ENCODE measurements at places on chromosomes 12 and 14.
A peak's percentile ranks its signal among the peaks of the same experiment; 100 is the strongest.

- DNase-seq, result no peak
These were observed 8.9 kb upstream of the IFNG-AS1 start for GRCh38 chr12:67980391-67980790.

GRCh38 chr14:83129496-83129895, 1595.8 kb upstream of the SEL1L start:
- DNase-seq, result no peak

DNA sequence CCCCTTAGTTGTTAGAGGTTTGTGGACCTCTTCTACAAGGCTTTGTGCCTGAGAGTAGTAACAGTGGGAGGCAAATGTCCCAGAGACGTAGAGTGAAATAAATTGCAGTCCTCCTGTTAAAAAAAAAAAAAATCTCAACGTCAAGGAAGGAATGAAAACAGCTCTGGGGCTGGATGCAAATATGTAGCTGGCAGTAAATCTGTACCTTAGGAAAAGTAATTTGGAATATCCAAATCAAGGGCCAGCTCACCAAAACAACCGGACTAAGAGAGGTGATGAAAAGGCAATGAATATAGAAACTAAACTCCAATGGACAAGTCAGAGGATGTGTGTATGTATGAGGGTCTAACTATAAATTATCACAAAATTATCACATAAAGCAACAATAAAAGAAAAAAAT, 27.0 kb downstream of the SINHCAF start:
- DNase-seq, result no peak

GRCh38 chr12:100668945-100669536, 95.6 kb downstream of the GAS2L3 start:
- DNase-seq, result peak; percentile 74

- no peak for DNase-seq
These were observed 75.9 kb downstream of the IFT81 start for GRCh38 chr12:110200124-110200417.

GRCh38 chr14:70808416-70809224, 693 bp downstream of the MAP3K9 start:
- DNase-seq, result peak; percentile 44

GRCh38 chr12:121288158-121288845, 8.2 kb downstream of the CAMKK2 start:
- DNase-seq, result no peak

- no peak for DNase-seq
These were observed 472.9 kb downstream of the NELL2 start for GRCh38 chr12:44403185-44403584.

- DNase-seq, result no peak
These were observed 23.8 kb upstream of the FICD start for GRCh38 chr12:108491256-108491655.

- DNase-seq, result no peak
These were observed 10.4 kb downstream of the TMEM229B start for GRCh38 chr14:67477926-67478799.

- DNase-seq, result no peak
These were observed 61.4 kb upstream of the VPS33A start for GRCh38 chr12:122327494-122328385.

DNA sequence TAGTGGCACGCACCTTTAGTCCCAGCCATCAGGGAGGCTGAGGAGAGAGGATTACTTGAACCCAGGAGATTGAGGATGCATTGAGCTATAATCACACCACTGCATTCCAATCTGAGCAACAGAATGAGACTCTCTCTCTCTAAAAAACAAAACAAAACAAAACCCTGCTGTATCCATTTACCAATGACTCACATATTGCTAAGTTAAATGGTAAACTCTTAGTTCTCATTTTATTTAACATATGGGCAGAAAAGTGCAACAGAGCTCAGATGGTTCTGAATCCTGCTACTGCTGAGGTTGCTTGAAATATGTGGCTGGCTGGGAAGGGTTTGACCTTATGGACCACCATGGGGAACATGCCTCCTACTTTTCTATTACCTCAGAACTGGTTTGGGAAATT, 33.7 kb upstream of the CCNT1 start:
- no peak for DNase-seq

GRCh38 chr12:31599053-31599452, 8.1 kb upstream of the DENND5B start:
- DNase-seq, result no peak

GRCh38 chr14:58216544-58216943, 16.6 kb downstream of the ACTR10 start:
- DNase-seq, result no peak

DNA sequence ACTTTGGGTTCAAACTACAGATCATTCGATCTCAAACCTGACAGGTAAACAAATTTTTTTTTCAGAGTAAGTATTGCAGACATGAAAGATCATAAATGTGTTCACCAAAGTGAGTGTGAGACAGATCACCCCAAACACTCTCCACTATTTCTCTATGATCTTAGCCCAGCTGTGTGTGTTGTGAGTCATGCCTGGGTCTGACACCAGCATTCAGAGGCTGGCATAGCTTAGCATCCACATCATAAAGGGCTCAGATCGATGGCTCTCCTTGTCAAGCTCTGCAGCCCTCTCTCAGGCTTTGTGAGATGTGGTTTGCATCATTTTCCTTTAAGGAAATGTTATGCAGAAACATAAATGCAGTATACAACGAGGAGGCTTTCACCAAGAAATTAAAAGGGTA, 164.9 kb downstream of the ETV6 start:
- no peak for DNase-seq

GRCh38 chr12:120705618-120706017, 4.6 kb upstream of the UNC119B start:
- DNase-seq, result no peak

- no peak for DNase-seq
These were observed 42.5 kb downstream of the MARK3 start for GRCh38 chr14:103427485-103428443.

DNA sequence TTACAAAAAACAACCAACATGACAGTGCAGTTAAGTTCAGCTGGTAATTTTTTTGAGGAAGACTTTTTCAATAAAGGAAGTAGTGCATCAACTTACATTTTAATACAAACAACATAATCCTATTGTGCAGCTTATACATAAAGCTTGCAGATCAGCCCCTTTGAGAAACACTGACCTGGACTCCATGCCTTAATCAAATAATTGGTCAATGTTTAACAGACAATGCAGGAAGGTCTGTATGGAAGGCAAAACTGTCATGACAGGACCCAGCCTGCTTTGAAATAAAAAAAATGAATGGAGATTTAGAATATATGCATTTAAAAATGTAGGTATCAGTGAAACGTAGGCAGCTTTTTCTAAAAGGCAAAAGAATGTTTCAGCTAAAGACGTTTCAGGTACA, 321.7 kb upstream of the RPL10L start:
- no peak for DNase-seq

GRCh38 chr12:49693931-49694444, 13.2 kb downstream of the FMNL3 start:
- DNase-seq, result no peak

DNA sequence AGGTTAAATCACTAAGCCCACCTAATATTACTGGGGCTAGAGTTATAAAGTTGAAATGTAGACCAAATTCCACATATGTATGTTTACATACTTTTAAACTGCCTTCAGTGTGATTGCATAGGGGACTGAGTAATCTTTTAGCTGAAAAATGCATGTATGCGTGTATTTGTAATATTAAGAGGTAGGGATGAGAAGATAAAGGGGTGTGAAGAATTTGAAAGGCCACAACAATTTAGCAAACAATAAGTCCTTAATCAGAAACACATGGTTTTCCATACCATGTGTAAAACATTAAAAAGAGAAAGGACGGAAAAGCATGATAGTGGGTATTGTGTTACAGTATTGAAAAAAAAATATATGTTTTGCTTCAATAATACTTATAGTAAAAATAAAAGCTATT, 919.9 kb upstream of the FLRT2 start:
- no peak for DNase-seq

DNA sequence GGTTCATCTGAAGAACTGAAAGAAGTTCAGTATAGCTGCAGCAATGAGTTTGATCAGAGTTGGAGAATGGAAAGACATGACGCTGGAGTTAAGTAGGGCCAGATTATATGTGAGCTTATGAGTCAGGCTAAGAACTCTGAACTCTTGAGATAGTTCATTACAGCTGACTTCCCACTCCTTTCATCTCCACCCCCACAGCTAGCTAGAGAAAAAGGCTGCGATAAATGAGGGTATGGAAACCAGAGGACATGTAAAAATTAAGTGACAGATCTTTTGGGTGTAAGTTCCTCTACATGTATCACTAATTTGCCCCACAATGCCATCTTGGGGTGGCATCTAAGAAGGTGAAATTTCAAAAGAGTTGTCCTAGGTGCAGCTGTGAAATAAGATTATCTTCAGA, 28.6 kb downstream of the PYM1 start:
- DNase-seq, result no peak

DNA sequence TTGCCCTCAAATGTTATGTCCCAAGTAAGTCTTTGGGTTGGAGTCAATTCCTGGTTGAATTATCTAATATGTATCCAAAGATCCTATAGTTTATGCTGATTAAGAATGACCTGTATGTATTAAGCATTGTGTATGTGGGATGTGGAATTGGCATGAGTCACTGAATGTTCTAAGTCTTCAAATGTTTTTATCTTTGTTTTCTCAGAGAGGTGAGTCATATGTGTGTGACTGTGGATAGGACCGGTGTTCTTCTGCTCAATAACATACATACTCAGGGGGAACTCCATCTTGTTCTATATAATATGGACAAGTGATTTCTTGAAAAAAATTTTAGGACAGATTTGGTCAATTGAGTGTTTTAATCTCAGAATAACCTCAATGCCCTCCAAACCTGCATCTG, 57.9 kb downstream of the NAV3 start:
- peak; percentile 18 for DNase-seq

GRCh38 chr12:125038976-125039625, 26.1 kb upstream of the AACS start:
- DNase-seq, result no peak

GRCh38 chr12:105256921-105257320, 20.9 kb upstream of the APPL2 start:
- DNase-seq, result no peak

- DNase-seq, result no peak
These were observed 80.6 kb upstream of the DICER1 start for GRCh38 chr14:95237958-95238340.

DNA sequence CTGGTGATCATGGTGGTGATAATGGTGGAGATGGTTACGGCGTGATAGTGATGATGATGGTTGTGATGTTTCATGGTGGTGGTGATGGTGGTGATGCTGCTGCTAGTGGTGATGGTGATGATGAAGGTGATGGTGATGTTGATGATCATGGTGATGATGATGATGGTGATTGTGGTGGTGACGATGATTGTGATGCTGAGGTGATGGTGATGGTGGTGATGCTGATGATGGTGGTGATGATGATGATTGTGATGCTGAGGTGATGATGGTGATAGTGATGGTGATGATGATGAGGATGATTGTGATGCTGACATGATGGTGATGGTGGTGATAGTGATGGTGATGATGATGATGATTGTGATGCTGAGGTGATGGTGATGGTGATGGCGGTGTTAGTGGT, 113.2 kb upstream of the EVL start:
- no peak for DNase-seq

DNA sequence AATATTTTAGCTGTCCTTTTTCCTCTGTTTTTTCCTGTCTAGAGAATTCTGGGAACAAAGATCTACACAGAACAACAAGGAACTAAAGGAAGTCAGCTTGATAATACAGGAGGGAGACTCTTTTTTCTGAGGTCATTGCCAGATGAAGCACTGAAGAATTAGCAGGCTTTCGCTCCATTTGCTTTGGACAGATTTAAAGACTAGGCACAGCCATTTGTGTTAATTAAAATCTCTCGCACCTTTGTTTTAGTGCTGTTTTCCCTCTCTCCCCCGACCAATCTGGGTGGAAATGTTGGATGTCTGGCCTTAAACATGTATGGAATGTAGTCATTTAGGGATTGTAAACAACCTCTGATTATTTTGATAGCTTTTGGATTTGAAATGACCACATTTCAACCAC, 9.6 kb upstream of the GPHN start:
- DNase-seq, result no peak

GRCh38 chr12:113424915-113425823, 3.0 kb downstream of the SDSL start:
- peak; percentile 76 for DNase-seq

DNA sequence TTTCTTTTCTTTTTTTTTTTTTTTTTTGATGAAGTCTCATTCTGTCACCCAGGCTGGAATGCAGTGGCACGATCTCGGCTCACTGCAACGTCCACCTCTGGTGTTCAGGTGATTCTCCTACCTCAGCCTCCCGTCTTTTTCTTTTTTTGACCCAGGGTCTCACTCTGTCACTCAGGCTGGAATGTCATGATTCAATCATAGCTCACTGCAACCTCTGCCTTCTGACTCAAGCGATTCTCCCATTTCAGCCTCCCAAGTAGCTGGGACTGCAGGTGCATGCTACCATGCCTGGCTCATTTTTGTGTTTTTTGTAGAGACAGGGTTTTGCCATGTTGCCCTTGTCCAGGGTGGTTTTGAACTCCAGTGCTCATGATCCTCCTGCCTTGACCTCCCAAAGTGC, 12.0 kb downstream of the FUT8 start:
- no peak for DNase-seq

- no peak for DNase-seq
These were observed 147.0 kb downstream of the PTPRO start for GRCh38 chr12:15469356-15469755.

DNA sequence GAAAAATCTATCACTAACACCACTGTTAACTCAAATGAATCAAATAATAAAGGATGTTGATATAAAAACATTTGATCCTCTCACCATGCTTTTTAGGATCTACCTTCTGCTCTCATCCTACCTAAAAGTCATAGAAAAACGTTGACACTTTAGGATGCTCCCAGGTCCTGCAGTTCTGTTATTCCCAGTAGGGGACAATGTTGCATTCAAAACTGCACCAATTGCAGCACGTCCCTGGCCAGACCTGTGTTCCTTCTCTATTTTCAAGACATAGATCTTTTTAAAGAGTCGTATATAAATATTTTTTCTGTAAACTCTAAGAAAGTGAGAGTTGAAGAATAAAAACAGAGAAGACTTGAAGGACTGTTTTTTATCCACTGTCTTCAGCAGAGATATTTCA, 8.8 kb downstream of the AICDA start:
- peak; percentile 28 for DNase-seq

DNA sequence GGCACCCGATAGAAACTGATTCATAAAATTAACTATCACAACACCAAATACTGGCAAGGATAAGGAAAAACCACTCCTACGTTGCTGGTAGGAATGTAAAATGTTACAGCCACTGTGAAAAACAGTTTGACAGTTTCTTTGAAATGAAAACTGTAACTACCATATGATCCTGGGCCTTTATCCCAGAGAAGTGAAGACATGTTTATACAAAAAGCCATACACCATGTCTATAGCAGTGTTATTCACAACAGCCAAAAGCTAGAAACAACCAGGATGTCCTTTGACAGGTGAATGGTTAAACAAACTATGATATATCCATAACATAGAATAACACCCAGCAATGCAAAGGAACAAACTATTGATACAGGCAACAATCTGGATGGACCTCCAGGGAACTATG, 3.7 kb upstream of the C14orf132 start:
- no peak for DNase-seq

- no peak for DNase-seq
These were observed 421.0 kb upstream of the CCDC196 start for GRCh38 chr14:66065188-66065587.

All from A549 (cell line).